ENCODE measurements at places on chromosomes 4 and X.

DNA sequence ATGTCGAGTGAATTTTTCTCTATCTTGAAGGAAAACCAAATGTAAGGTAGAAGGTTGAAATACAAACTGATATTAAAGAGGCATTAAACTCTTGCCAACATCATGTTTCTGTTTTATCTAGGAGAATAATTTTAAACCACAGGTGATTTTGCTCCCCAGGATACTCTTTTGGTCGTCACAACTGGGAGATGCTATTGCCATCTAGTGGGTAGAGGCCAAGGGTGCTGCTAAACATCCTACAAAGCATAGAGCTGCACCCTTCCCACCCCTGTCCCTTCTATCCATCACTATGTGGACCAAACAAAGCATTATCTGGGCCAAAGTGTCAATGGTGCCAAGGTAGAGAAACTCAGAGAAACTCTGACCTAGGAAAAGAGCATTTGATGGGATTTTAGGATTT lies 154.6 kb upstream of the MAGEB2 start:
- DNase-seq, result peak; percentile 5

GRCh38 chrX:112734290-112734689 lies 54.6 kb upstream of the LHFPL1 start:
- no peak for DNase-seq

DNA sequence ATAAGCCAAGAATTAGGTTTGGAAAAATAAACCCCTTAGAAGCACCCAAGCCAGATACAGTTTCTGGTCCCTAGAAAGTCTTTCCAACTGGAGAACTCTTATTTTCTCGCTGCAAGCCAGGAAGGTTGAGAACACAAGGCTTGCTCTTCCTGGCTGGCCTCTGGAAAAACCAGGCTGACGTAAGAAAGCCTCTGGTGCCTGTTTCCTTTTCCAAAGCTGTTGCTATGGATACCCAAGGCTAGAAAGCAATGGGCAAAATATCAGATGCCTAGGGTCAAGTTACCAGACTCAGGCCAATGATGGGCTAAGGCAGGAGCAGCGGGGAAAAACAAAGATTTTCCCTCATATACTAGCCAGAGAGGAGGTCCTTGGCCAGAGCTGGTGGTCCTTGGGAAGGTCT lies 281.6 kb downstream of the KLHL13 start:
- no peak for DNase-seq

DNA sequence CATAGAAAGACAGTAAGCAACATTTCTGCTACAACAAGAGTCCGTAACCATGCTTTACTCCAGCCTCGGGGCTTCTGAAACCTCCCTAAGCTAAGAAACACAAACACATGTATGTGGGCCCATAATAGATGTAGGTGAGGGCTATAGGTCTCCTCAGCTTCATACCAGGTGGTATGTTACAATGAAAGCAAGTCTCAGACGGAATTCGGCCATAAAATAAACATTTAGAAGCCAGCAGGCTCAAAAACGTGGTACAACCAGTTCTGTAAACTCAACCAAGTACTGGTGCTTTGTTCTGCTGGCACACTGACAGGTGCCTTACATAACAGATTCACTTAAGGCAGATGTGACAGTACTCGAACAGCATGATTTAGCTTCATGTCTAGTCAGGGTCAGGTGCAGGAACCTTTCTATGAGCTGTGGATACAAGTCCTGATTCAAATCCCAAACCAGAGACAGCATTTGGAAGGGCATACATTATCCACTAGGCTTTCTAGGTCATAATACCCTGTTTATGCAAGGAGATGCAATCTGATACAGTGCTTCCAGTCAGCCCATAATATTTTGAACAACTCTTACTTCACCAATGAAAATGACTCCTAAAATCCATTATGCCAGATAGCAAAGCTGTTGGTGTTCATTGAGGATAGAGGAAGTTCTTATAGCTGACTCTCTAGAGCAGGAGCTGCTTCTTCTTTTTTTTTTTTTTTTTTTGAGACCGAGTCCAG lies 113.8 kb upstream of the ENPP6 start:
- DNase-seq, result no peak

DNA sequence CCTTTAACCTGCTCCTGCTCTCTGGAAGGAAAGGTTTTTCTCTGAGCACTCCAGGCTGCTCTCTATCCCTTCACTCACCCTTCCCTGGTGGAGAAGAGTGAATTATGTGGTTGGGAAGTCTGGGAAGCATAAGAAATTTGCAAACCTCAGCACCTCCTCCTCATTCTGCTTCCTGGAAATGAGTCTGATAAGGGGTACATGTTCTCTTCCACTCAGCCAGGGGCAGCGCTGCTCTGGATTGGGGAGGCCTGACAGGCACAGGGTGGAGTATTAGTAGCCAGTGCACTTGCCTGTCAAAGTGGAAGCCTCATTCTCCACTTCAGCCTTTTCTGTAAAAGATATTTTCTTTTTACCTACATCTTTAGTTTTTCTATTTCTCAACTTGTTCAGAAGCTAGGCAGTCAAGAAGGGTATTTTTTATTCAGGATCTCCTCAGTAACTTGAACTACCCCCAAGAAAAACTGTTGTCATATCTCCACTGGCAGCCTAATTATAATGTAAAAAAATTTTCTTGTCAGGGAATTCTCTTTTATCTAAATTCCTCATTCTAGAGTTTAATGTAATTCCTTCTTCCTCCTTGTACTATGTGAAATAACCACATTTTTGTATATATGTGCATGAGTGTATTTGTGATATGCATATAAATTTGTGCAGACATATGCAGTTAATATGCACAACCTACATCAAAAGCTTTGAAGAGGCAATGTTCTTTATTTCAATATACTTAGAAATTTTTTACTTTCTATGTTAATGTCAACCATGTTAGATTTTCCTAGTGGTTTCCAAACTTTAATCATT lies 15.3 kb downstream of the ADAMTS3 start:
- DNase-seq, result no peak

DNA sequence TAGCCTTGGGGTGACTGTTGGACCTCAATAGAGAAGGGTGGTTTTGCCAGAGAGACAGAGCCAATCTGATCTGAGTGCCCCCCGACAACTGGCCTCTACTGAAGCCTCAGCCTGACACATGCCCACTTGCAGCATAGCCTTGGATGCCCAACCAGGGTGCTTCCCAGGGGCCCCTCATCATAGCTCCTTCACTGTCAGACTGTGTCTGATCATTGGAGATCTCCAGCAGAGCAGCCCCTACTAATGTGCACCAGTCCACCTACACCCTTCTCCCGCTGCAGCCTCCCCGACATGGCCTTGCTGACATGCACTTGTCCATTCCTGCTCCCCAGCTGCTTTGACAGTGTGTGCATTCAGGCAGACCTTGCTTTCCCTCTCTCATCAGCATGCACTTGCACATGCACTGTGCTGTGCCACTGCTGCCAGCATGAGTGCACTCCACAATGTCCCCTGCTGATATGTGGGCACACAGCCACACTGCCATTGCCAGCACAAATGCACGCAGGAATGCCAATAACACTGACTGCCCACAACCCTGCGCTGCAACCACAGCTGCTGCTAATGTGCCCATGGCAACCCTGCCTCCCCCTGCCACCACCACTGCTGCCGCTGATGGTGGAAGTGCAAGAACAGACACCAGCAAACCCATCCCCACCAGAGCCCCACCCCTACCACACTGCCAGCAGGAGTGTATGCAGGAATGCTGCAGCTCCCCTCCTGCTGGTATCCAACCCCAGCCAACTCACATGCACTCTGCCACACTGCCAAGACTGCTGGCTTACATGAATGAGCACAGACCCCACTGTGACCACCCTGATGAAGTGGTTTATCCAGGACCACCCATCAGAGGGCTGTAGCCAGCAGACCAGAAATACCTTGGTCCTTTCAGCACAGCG lies 68.1 kb upstream of the ZMAT1 start:
- DNase-seq, result no peak

DNA sequence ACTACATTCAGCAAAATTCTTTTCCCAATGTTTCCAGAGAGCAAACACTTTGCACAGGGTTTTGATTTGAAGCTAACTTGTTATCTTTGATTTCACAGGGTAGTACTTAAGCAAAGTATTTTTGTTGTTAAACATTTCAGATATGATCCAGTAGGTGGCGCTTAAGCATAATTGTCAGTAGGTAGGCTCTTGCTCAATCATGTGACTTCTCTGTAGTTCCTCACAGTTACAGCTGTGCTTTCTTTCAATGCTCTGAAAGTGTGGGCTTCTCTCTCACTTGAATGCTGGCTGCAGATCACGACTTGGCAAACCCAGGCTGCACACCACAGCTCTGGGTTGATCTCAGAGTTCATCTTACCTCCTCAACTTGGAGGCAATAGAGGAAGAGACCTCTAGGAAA lies 1016.5 kb downstream of the SH3BGRL start:
- DNase-seq, result peak; percentile 3

DNA sequence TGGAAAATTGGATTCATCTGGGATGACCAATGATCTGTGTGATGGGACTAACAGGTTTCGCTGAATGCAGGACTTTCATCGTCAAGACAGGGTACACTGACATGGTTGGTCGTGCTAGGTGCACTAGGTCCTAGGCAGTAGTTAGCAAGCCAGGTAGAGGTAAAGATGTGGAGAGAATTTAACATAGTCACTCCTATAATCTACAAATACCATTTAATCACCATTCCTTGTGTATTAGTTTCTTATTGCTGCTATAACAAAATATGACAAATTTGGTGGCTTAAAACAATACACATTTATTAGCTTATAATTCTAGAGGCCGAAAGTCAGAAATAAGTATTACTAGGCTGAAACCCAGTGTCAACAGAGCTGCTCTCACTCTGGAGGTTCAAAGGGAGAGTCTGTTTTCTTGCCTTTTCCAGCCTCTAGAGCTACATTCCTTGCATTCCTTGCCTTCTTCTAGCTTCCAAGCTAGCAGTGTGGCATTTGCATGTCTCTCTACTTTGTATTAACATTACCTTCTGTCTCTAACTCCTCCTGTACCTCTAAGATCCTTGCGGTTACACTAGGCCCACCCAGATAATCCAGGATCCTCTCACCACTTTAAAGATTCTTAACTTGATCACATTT lies 98.7 kb upstream of the GRIA3 start:
- no peak for DNase-seq

- no peak for DNase-seq
Observed at GRCh38 chr4:151029537-151029936, 14.5 kb upstream of the LRBA start.

GRCh38 chr4:51885363-51885762 lies 42.4 kb downstream of the DCUN1D4 start:
- peak; percentile 55 for DNase-seq

DNA sequence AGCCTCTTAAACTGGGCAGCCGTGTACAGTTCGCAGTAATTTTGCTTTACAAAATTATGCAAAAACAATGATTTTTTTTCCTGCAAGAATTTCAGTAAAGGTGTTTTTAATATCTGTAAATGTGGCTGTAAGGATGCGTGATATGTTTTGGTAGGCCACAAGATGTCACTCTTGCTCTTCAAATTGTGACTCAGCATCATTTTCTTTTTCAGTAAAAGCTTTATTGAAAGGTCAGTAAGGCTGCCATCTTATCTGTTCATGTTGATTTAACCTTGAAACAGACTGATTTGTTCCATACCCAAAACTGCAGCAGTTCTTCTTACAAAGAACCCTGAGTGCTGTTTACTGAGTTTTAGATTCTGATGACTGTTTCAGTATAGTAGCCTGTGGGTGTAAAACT lies 39.9 kb downstream of the TXLNG start:
- DNase-seq, result peak; percentile 64

DNA sequence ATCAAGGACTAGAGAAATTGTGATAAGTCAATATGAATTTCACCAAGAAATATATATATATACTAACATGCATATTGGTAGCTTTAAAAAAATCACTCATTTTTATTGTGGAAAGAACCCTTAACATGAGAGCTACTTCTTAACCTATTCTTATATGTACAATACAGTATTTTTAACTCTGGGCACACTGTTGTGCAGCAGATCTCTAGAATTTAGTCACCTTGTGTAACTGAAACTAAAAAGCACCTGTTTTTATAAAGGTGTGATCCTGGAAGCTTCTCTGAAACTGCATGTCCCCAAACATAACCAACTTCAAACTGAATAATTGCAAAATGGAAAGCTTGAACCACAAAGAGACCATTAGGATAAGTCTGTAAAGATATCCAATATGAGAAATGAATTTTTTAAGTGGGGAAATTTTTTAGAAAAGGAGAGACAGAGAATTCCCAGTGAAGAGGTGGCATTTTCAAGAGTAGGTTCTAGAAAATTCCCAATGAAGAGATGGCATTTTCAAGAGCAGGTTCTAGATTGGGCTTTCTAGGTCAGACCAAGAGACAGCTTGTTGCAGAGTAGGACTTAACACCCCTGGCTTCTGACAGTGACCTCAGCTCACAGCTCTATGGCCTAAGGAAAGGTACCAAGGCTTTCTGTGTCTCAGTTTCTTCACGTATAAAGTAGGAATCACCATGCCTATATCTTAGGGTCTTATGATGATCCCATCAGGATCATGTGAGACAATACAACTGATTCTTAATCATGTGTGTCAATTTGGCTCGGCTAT lies 22.0 kb upstream of the PPARGC1A start:
- DNase-seq, result no peak

- DNase-seq, result no peak
Observed at GRCh38 chrX:111444881-111445280, 32.9 kb upstream of the DCX start.

DNA sequence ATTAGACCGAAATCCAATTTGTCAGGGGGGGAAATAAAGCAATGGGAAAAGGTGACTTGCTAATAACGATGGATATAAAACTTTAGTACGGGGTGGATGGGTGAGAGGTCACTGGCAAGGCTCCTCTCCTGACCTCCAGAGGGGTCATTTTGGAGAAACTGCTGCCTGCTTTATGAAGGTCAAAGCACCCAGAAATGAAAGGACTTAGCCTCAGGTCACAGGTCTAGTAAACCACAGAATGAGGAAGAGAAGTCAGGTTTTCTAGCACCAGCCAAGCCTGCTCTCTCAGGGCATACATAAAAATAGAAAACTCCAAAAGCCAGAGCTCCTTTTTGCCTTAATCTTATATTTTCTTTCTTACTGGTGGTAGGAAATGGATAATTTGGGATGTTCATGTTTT lies 134.2 kb downstream of the SHROOM3 start:
- no peak for DNase-seq

DNA sequence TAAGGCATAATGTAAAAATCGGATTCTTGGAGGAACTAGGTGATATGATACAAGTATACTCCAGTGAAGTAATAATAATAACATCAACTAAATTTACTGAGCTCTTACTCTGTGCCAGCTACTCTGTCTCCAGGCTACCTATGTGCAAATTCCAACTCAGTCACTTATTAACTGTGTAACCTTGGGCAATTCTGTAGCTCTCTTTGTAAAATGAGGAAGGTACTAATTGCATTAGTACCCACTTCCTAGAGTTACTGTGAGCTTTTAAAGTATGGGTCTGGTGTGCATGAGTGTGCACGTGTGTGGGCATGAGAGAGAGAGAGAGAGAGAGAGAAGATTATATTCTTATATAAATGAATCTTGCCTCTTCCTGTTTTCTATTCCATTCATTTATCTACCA lies 169.9 kb downstream of the KCNIP4 start:
- no peak for DNase-seq

DNA sequence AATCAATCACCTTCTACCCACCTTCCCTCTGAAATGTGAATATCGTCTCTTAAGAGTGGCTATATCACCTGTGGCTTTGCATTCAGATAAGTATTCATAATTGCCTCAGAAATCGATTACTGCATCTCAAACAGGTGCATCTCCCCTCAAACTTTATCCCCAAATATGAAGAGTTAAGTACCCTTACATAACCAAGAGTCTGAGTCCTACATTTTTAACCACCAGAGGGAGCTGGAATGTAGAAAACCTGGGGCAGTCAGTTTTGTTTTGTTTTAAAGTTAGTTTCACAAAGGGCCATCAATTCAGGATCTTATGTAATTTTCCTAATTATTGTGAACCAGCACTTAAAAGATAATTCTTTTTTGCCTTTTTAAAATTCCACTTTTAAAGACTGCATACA lies 5.7 kb downstream of the TCEANC start:
- peak; percentile 67 for DNase-seq

All from dermis blood vessel endothelial cell (primary cell).